HS-5 (cell line): ENCODE measurements at places on chromosomes 5 and 9.

- DNase-seq = peak; percentile 70
These were observed 51.1 kb downstream of the GCNT1 start for GRCh38 chr9:76510041-76510440.

DNA sequence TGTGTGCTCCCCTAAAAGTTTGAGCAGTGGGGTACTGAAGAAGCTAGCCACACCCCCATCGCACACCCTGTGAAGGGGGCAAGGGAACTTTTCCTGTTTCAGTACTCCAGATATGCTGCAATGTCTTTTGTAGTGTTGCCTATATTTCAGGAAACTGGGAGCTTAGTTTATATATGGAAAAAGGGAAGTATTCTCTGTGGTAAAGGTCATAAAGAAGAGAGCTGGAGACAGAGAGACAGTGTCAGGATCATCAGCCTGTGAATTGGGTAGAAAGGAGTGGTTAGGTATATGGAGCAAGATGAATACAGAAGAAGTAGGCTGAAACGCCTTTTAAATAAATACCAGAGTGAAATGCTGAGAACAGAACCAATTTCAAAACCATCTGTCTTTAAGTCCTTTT lies 82.2 kb upstream of the C9orf72 start:
- DNase-seq = no peak

GRCh38 chr5:83563631-83564030 lies 92.1 kb downstream of the VCAN start:
- DNase-seq = no peak

GRCh38 chr5:67297376-67297775 lies 100.8 kb upstream of the CD180 start:
- DNase-seq = no peak

GRCh38 chr9:137243626-137244485 lies 2.8 kb downstream of the TUBB4B start:
- DNase-seq = no peak

DNA sequence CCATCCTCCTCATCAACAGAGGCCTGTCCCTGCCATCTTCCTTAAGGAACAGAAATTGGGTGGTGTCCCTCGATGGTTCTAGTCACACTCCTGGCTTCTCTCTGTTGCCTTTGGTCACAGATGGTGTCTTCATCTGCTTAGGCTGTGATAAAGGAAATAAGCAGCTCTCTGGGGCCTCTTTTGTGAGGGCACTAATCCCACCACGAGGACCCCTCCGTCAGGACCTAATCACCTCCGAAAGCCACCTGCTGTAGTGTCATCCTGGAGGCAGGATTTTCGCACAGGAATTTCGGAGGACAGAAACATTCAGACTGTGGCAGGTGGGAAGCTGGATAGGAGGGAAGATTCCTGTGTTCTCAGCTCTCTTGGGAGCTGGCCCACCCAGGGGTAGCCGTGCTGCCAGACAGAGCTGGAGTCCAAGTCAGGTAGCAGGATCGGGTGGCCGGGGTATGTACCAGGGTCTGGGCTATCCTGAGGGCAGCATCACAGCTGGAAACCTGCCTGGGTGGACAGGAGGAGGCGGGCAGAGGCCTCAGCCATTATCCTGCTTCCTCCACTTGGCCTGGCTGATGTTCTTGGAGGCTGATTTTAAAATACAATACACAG lies 59.5 kb downstream of the ANKRD33B start:
- DNase-seq = no peak

DNA sequence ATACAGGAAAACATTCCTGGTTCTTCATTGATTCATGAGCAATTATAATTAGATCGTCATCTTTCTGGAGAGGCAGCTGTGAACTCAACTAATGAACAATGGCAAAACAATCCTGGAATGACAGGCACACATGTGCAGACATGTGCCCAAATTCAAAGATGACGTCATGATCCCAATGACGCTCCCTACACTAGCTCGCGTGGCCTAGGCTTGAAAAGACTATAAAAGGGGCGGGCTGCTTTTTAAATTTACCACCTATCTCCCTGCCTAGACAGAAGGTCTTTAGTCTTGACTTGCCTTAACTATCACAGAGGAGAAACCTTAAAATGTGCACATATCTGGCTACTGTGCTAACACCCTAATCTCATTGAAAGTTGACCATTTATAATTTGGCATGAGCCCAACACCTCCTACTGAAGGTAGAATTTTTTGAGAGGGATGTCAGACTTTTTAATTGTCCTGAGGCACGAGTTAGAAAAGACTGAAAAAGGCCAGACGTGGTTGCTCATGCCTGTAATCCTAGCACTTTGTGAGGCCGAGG lies 88.2 kb downstream of the PRRT1B start:
- DNase-seq = no peak

GRCh38 chr5:3835811-3836210 lies 240.2 kb downstream of the IRX1 start:
- DNase-seq = no peak

- DNase-seq = no peak
These were observed 42.8 kb upstream of the EGFL7 start for GRCh38 chr9:136619742-136620440.
